ENCODE measurements at places on chromosomes 12 and 14. TPM values are rescaled to one million over a fixed set of nuclear protein-coding genes. Genes with fewer than 3 reads are reported as not detected.

ANKRD33 gene
- total RNA-seq: 1.2 TPM

DNA sequence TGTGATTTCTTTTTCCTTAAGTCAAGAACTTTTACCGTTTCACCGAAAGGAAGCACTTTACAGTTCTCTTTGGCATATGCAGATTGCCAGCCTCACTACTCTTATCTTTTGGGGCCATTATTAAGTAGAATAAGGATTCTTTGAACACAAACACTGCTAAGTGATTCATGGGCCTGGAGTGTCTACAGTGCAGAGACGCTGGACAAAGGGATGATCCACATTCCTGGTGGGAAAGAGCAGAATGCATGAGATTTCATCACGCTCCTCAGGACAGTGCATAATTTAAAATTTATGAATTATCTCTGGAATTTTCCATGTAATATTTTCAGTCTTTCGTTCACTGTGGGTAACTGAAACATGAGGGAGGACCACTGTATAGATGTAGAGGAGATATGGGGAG is 90.2 kb downstream of the TTLL5 start:
- DNase-seq: no peak

GRCh38 chr12:81224626-81225025 is 146.7 kb downstream of the ACSS3 start:
- no peak for DNase-seq

DNA sequence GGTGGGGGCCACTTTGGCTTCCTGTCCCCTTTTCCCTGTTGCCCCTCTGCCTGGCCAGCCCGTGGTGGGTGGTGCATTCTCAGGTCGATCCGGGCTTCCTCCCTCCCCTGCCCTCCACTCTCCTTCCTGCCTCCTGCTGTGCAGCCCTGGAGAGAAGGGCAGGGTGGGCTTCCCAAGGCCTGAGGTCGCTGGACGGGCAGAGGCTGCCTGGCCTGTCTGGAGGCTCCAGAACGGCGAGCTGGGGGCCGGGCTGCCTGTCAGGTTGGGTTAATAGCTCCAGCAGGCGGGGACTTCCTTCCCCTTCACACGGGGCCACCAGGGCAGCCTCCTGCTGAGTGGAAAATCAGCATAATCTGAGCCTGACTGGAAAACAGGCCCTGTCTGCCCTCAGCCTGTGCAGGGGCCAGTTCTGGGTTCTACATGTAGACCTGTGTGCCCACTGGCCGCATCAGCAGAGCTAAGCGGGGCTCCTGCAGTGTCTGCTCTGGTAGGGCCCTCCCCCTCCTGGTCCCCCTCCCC is 11.3 kb downstream of the KIF26A start:
- no peak for DNase-seq

FGF23 gene
- total RNA-seq: not detected

All from glomerular endothelial cell (primary cell).